ENCODE measurements at places on chromosomes 6 and 20. TPM values are rescaled to one million over a fixed set of nuclear protein-coding genes. Genes with fewer than 3 reads are reported as not detected.
A peak's percentile ranks its signal among the peaks of the same experiment; 100 is the strongest.

GRCh38 chr6:158497620-158498019 is 62.3 kb upstream of the TMEM181 start:
- H3K4me1 ChIP-seq: no peaks in the 10 kb centered on the region
- no peaks in the 10 kb centered on the region for H3K27me3 ChIP-seq
- H3K4me3 ChIP-seq: no peak overlapping the region
- H3K36me3 ChIP-seq: peaks cover 66% of the 10 kb centered on the region
- no peak for DNase-seq
- H3K27ac ChIP-seq: no peak overlapping the region

GRCh38 chr20:17845701-17846475 is 122.7 kb downstream of the SNX5 start:
- peaks cover 45% of the 10 kb centered on the region for H3K4me1 ChIP-seq
- no peaks in the 10 kb centered on the region for H3K36me3 ChIP-seq
- H3K27me3 ChIP-seq: no peaks in the 10 kb centered on the region
- H3K4me3 ChIP-seq: no peak overlapping the region
- H3K27ac ChIP-seq: peak overlapping the region; percentile 32

DNA sequence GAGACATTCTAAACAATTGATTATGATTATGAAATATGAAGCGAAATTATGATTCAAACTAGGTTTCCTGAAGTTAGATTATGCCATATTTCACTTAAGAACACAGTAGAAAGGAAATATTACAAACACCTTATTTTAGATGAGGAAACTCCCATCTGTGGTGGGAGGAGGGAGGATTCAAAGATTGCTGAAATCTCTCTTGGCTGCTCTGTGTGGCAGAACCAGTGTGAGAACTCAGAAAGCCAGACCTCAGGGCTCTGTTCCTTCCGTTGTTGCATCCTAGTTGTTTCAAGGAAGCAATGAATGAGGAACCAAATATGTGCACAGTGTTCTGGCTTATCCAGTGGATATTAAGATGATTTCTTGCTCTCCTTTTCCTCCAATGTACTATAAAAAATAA is 2.1 kb downstream of the TAAR5 start:
- H3K4me3 ChIP-seq: no peak overlapping the region
- no peak overlapping the region for H3K27ac ChIP-seq
- H3K36me3 ChIP-seq: no peaks in the 10 kb centered on the region
- H3K4me1 ChIP-seq: no peaks in the 10 kb centered on the region
- H3K27me3 ChIP-seq: no peaks in the 10 kb centered on the region

DNA sequence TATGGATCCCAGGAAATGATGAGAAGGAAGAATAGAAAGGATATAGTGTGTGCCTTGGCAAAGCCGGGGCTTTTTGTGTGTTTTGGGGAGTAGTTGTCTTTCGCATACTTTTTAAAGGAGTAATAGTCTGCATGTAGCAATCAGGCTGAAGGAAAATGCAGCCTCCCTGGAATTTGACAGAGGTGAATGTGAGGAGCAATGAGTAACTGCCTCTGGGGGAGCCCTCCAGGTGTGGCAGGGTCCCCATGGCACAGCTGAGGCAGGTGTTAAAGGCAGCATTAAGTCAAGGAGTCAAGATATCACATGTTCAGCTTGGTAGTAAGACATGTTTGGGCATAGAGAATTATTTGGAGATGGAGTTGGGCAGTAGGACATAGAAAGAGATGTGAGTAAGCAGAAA is 203.1 kb downstream of the C6orf118 start:
- no peaks in the 10 kb centered on the region for H3K36me3 ChIP-seq
- no peaks in the 10 kb centered on the region for H3K4me1 ChIP-seq
- H3K4me3 ChIP-seq: no peak overlapping the region
- H3K27me3 ChIP-seq: no peaks in the 10 kb centered on the region

- H3K27me3 ChIP-seq: peaks cover 16% of the 10 kb centered on the region
- H3K36me3 ChIP-seq: no peaks in the 10 kb centered on the region
- no peak overlapping the region for H3K4me3 ChIP-seq
- H3K27ac ChIP-seq: no peak overlapping the region
Observed at GRCh38 chr20:34979366-34980153, 23.9 kb downstream of the MYH7B start.

DNA sequence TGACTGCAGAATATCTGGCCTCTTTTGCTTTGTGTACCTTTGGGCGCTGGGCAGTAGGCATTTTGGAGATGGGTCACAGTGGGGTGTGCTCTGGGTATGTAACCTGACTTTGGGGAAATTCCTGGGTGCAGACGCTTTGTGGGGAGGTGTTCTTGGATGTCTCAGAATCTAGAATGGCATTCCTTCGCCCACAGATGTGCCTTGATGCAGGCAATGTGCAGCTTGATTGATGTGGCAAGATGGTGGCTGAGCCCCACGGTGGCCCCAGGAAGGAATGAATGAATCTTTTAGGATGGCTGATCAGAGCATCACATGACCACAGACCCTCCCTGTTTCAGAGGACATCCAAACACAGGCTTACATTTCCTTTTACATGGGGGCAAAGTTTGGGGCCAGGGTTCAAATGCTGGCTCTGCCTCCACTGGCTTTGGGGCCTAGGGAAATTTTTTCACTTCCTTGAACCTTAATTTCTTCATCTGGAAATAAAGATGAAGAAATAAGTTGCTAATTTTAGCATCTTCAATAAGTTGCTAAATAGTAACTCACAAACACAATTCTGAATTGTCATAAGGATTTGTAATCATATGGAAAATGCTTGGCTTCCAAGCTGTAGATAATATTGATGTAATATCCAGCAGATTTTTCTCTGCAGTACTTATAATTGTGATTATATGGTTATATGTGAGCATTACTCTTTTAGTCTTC is 5.6 kb downstream of the PPP1R16B start:
- no peak for DNase-seq
- no peak overlapping the region for H3K4me3 ChIP-seq
- H3K4me1 ChIP-seq: peaks cover 35% of the 10 kb centered on the region
- H3K27me3 ChIP-seq: peaks cover 19% of the 10 kb centered on the region

GRCh38 chr20:56247954-56248782 is at the start of gene MC3R:
Gene MC3R (plus strand): TSS chr20:56248732. CDS start chr20:56248844, 112 bp downstream.
- DNase-seq: peak; percentile 52
- H3K27ac ChIP-seq: no peak within 1 kb of the TSS
- H3K4me1 ChIP-seq: no peaks in the 10 kb centered on the region
- no peaks in the 10 kb centered on the region for H3K36me3 ChIP-seq
- peaks cover 53% of the 10 kb centered on the region for H3K27me3 ChIP-seq
- H3K4me3 ChIP-seq: no peak within 1 kb of the TSS

GRCh38 chr6:13453771-13454251 is 33.6 kb downstream of the GFOD1 start:
- peaks cover 69% of the 10 kb centered on the region for H3K4me1 ChIP-seq
- H3K4me3 ChIP-seq: no peak overlapping the region
- no peak overlapping the region for H3K27ac ChIP-seq
- H3K27me3 ChIP-seq: no peaks in the 10 kb centered on the region

GRCh38 chr6:7137335-7138045 is 29.7 kb downstream of the RREB1 start:
- H3K27ac ChIP-seq: peak overlapping the region; percentile 67
- no peaks in the 10 kb centered on the region for H3K27me3 ChIP-seq
- DNase-seq: no peak
- peaks cover 76% of the 10 kb centered on the region for H3K4me1 ChIP-seq
- H3K36me3 ChIP-seq: no peaks in the 10 kb centered on the region

DNA sequence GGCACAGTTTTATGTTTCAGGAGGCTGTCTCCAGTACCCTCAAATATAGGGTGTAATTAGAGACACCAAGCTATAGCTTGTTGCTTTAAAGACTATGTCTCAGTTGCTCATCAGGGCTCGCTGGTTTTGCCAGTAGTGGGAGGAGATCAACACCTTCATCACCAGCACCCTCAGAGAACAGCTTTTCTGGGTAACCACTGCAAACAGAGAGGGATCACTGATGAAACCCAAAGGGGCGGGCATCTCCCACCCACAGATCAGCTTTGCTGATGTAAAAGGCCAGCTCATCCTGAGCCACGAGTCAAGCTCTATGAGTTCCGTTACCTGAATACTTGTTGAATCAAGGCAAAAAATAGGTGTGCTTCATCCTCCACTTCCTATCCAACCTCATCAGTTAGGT is 187.7 kb downstream of the AIG1 start:
- no peak overlapping the region for H3K27ac ChIP-seq
- no peaks in the 10 kb centered on the region for H3K36me3 ChIP-seq
- no peaks in the 10 kb centered on the region for H3K27me3 ChIP-seq
- no peak overlapping the region for H3K4me3 ChIP-seq
- no peaks in the 10 kb centered on the region for H3K4me1 ChIP-seq

KIF25 gene
- 0.56 TPM for total RNA-seq

CALHM5 gene
- 1.9 TPM for total RNA-seq

LY6G6F gene
- 0.97 TPM for total RNA-seq

ESF1 gene
- total RNA-seq: 12.4 TPM

LHFPL5 gene
- total RNA-seq: not detected

All from lower lobe of right lung (tissue), 2 donors.